ENCODE measurements at places on chromosomes 13 and 19.

- no peak for DNase-seq
Measured at GRCh38 chr13:112140366-112140765, 73.4 kb downstream of the SOX1 start.

- no peak for DNase-seq
Measured at GRCh38 chr13:109162248-109163036, 533.0 kb downstream of the MYO16 start.

DNA sequence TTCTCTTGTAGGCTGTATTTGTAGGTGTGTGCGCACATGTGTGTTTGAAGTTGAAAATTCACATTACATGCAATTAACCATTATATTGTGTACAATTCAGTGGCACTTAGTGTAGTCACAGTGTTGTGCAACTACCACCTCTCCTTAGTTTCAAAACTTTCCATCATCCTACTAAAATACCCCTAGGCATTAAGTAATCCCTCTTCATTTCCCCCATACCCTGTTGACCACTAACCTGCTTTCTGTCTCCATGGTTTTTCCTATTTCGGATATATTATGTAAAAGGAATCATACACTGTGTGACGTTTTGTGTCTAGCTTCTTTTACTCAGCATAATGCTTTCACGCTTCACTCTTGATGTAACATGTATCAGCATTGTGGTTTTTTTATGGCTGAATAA is 16.1 kb downstream of the LSM14A start:
- DNase-seq, result no peak

GRCh38 chr13:37094840-37095239 is 10.6 kb downstream of the CSNK1A1L start:
- DNase-seq, result no peak

DNA sequence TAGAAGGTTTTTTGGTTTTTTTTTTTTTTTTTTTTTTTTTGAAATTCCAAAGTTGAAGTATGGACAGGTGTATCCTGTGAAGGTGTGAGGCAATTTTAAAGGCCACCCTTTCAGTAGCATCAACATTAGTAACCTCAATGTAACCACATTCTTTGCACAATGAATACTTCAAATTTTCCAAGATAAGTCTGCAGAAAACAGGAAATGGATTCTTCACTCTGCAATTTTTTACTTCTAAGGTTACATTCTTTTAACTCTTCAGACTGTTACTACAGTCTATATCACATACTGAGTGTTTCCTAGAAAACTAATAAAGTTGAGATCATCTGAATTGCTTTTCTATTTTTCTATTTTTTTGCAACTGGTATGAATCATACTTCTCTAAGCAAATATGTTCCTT is 569.0 kb upstream of the GPC6 start:
- DNase-seq, result no peak

DNA sequence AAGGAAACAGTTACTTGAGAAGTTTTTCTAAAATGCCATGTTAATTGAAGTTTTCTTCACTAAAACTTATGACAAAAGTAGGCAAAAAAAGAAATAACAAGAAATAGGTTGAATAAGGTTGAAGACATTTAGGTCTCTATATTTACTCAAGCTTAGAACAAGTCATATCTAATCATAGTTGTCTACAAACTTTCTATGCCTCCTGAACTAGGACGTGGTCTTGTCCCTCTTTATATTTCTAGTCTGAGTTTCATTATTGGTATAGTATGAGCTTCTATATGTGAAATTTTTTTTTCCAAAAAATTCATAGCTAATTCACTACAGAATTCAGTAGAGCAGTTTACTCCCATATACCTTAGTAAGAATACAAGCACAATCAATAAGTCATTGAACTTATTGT is 836.4 kb downstream of the SLITRK6 start:
- no peak for DNase-seq

DNA sequence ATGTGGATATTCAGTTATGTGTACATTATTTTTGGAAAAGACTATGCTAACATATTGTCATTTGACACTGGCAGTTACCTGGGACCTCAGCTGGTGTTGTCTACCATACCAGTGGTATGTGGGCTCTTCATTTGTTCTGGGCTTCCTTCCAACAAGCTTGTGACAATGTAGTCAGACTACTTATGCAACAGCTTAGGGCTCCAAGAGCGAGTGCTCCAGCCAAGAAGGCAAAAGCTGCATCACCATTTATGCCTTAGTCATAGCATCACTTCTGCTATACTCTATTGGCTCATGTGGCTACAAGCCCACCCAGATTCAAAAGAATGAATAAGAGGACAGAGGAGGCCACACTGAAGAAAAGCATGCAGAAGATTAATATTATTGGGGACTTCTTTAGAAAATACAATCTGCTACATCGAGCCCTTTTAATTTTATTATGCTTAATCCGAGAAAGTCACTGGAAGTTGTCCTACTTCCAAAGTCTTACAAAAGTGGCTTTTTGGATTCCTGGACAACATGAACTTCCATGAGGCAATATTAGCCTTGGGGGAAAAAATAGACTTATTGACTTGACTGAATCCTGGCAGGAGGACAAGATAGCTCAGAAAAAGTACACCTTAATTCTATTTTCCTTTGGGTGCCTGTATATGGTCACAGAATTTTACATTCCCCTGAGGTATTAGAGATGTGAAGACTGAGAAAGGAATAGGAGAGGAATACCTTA is 529.4 kb upstream of the HTR2A start:
- DNase-seq, result no peak

DNA sequence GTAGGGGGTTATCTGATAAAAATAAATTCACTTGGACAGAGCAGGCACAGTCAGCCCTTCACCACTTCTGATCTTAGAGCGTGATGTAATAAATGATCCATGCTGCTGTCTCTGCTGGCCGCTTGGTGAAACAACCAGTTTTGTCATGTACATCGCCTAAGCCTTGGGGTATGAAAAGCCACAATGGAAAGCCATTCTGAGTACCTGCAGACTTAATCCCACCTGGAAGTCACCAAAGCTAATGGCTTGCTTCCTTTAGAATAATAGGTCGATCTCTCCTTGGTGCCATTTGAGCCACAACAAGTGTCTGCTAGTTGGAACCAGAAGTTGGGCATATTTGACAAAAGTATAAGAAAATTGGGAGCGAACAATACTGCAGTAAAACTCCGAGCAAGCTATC is 1649.7 kb upstream of the SPRY2 start:
- no peak for DNase-seq

DNA sequence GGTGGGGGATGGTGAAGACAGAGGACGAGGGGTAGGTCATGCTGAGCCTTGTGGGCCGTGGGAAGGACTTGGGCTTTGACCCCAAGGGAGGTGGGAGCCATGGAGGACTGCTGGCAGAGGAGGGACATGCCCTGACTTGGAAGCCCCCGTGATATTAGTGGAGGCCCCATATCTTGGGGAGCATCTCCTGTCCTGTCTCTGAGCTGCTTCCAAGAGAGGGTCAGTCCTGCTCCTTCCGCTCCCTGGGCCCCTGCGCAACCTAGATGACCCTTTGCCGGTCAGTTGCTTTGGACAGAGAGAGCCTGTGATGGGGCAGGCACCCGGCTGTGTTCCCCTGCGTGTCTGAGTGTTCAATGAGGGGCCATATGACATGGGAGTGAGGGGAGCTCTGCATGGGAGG is 5.2 kb downstream of the TLE6 start:
- no peak for DNase-seq

- DNase-seq, result no peak
Measured at GRCh38 chr13:34025746-34026145, 207.8 kb downstream of the RFC3 start.

DNA sequence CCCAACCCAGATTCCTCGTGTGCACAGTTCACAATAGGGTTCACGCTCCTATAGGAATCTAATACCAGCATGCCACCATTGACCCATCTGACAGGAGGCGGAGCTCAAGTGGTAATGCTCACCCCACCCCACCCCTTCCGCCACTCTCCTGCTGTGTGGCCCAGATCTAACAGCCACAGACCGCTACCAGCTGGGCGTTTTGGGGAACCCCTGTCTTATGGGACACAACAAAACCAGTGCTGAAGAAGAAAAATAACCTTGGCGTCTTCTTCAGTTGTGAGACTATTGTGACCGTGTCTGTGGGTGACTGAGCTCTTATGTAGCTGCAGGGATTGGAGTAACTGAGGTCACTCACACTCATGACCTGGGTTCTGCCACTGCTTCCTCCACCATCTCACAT is 5.2 kb upstream of the OR10H1 start:
- DNase-seq, result no peak

- DNase-seq, result no peak
Measured at GRCh38 chr19:29855087-29855486, 43.3 kb downstream of the CCNE1 start.

GRCh38 chr13:113854238-113855011 is 9.5 kb downstream of the GAS6 start:
- no peak for DNase-seq

DNA sequence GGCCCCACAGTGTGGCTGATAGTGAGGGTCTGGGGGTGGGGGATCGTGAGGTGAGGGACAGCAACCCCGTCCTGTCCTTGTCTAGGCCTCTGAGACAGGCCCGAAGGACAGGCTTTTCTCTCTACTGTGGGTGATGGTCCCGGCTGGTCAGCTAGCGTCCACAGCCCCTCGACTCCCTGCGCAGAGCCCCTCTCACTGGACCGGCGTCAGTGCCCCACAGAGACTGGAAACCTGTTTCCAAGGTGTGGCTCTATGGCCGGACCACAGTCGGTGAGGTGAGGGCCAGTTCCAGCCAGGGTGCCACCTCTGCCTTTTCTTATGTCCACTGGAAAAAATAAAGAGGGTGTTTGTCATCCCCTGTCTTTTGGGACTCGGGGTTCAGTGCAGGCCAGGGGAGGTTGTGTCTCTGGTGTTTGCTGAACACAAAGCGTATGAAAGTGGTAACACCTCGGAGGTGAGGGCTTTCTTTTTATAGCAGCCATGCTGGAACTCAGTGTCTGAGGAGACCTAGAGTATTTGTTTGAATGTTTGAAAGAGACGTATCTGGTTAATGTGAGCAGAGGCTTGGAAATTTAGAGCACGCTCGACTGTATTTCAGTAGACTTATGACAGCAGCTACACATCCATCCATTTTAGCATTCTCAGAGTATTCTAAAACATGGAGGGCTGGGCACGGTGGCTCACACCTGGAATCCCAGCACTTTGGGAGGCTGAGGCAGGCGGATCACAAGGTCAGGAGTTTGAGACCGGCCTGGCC is 22.8 kb downstream of the ATP11A start:
- DNase-seq, result no peak

GRCh38 chr19:39802958-39803357 is 24.3 kb downstream of the LEUTX start:
- DNase-seq, result no peak

- no peak for DNase-seq
Measured at GRCh38 chr13:26515721-26516120, 41.8 kb upstream of the WASF3 start.

- no peak for DNase-seq
Measured at GRCh38 chr13:75454497-75454896, 27.5 kb downstream of the TBC1D4 start.

DNA sequence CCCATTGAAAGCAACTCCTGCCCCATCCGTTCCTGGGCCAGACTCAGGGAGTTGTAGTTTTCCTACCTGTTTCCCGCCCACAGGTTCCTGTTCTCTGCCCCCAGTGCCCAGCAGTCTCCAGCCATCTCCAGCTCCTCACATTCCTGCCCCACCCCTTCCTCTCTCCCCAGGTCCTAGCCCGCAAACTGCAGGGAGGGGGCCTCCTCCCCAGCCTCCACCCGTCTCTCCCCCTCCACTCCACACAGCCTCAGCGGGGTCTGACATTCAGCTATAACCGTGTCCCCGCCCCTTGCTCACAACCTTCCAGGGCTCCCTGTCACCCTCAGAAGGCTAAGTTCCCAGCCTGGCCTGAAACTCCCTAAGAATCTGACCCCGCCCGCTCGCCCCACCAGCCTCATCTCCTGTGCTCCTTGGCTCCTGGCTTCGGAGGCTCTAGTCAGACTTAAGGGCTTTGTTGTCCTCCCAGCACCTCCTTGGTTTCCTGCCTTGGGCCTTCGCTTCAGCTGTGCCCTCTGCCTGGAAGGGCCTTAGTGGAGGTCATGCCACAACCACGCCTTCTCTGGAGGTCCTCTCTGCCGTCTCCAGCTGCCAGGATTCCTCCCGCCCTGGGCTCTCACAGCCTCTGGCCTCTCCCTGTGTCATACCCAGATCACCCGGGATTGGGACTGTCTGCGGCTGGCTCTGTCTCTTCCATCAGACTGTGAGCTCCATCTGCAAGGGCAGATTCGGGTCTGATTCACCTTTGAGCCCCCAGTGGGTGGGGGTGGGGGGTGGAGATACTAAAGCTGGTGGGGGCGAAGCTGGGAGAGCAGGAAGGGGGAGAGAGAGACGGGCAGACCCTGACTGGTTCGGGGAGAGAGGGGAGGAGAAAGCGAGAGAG is 5.1 kb upstream of the SPACA6 start:
- no peak for DNase-seq

- DNase-seq, result no peak
Measured at GRCh38 chr13:64855506-64855905, 2374.6 kb downstream of the PCDH9 start.

DNA sequence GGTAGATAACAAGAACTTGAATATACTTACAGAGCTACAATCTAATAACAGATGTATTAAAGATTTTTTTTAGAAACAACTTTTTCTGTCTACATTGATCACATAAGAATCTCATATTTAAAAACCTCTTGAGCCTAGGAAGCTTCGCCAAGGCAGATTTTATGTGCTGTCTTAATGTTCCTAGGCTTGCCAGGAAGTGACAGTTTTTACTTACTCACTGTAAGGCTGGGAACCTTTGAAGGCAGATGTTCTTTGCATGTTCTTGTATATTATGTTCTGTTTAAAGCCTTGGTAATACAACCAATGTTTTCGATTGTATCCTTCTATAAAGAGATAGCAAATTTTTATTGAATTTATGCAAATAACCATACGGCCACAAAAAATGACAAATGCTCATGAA is 492.7 kb downstream of the GPC5 start:
- DNase-seq, result no peak

- no peak for DNase-seq
Measured at GRCh38 chr13:110108348-110109139, 198.4 kb downstream of the COL4A1 start.

- no peak for DNase-seq
Measured at GRCh38 chr19:15118789-15119494, 11.7 kb downstream of the SYDE1 start.

GRCh38 chr13:79900356-79900755 is 419.4 kb downstream of the NDFIP2 start:
- no peak for DNase-seq

- DNase-seq, result no peak
Measured at GRCh38 chr13:33263976-33264619, 21.5 kb downstream of the STARD13 start.

GRCh38 chr13:32746474-32746873 is 160.2 kb downstream of the PDS5B start:
- no peak for DNase-seq

GRCh38 chr13:25688536-25688935 is 316.8 kb downstream of the ATP8A2 start:
- DNase-seq, result no peak

- DNase-seq, result no peak
Measured at GRCh38 chr19:35076657-35077056, 35.1 kb downstream of the HPN start.

Data from activated T-cell treated with anti-CD3 and anti-CD28 coated beads for 4 hours (primary cell).